Activated CD8-positive, alpha-beta T cell treated with anti-CD3 and anti-CD28 coated beads, Interleukin-2, amount 10 ng/mL, durations not matched to agents 7 days and 5 days (primary cell): ENCODE measurements at places on chromosomes 2 and 18. TPM values are rescaled to one million over a fixed set of nuclear protein-coding genes. Genes with fewer than 3 reads are reported as not detected.
A peak's percentile ranks its signal among the peaks of the same experiment; 100 is the strongest.

- DNase-seq, result no peak
Measured at GRCh38 chr2:191777351-191777750, 69.5 kb downstream of the CAVIN2 start.

BABAM2 gene
- total RNA-seq, result 49.0 TPM

TACR1 gene
- not detected for total RNA-seq

SMAD7 gene
- total RNA-seq, result 24.1 TPM

DNA sequence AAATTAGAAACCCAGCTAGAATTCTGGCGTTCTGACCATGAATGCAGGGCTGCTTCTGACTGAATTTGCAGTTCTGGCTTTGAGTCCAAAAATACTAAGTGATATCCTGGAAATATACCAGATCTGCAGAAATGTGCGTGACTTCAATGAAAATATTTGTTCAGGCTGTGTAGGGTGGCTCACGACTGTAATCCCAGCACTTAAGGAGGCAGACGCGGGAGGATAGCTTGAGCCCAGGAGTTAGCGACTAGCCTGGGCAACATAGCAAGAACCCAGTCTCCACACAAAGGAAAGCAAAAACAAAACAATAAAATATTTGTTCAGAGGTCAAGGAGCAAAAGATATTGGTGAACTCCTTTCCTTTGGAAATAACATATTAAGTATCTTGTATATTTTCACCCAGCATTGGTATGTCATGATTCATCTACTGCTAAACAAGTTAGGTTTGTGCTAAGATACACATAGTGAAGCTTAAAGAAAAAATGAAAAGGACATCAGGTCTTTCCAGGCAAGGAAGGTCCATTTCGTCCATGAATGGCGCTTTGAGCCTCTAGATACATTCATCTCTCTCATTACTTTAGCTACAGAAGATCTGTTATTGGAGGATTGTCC lies 239.2 kb downstream of the CMPK2 start:
- no peak for DNase-seq

DNA sequence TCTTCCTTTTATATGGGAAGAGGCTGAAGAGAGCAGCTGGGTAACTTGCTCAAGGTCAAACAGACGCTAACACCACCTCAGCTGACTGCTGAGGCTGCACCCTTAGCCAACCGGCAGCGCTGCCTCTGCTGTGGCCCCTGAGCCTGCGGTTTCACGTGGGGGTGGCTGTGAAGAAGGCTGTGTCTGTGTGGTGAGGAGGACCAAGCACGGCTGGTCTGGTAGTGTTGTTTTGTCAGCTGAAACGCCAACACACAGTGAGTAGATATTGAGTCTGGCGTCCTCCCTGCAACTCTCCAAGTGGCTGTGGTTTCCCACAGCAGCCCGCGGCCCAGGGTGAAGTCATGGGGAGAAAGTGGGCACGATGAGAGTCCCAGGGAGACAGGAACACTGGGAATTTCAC lies 69.6 kb downstream of the THNSL2 start:
- no peak for DNase-seq

IAH1 gene
- 73.3 TPM for total RNA-seq

ZNF396 gene
- 0.60 TPM for total RNA-seq

DNA sequence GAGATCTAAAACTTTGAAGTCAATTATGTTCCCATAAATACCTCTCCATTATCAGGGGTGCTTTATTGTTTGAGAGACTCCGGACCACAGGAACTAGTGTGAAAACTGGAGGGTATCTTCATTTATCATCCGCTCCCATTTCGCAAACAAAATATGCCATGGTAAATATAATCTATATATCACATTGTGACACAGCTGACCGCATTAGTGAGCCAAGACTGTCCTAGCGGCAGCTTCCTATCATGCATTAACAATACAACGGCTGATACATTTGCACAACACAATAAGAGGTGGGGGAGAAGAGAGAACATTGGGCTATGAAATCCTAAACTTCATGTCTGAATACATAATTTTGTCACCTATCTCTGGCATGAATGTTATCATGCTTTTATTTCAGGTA lies 29.5 kb downstream of the BCL11A start:
- DNase-seq, result peak; percentile 1

CRYGC gene
- total RNA-seq, result not detected

YPEL5 gene
- 32.5 TPM for total RNA-seq

DNA sequence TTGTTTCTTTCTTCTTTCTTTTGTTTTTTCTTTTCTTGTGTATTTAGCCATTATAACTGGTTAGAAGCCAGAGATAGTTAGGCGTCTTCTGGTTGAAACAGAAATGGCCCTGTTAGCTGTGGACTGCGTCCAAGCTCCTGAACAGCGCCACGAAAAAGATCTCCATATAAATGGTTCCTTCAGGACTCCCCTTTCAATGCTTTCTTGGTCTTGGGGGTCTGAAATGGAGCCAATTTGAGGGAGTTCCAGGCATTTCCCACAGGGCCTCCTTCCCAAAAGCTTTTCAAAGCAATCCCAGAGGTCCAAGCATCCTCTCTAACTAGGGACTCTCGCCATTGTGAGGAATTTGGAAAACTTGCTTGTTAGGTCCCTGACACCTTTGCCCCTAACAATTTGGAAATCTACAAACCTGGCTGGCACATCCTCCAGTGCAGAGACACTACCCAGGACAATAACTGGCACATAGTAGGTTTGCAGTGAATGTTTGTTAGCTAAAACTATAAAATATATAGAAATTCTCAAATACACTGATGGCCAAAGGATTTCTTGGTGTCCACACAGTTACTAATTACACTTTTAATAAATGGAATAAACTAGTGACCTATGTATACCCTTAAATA lies 80.1 kb downstream of the MYCN start:
- DNase-seq, result no peak
